ENCODE measurements at places on chromosomes 11 and 22. TPM values are rescaled to one million over a fixed set of nuclear protein-coding genes. Genes with fewer than 3 reads are reported as not detected.

Gene MYOD1
- polyA plus RNA-seq: not detected

Gene OR52N5
- not detected for polyA plus RNA-seq

- peak; percentile 58 for DNase-seq
Measured at GRCh38 chr11:61912530-61912898, 4.9 kb downstream of the RAB3IL1 start.

- DNase-seq: no peak
Measured at GRCh38 chr11:78313898-78314297, 103.7 kb downstream of the GAB2 start.

GRCh38 chr22:47443836-47444745 lies 681.6 kb downstream of the TBC1D22A start:
- no peak for DNase-seq

Gene CHST1
- polyA plus RNA-seq: 1.5 TPM
